Cortex of kidney (tissue), 1 donor: ENCODE measurements at places on chromosomes 5 and 9.

DNA sequence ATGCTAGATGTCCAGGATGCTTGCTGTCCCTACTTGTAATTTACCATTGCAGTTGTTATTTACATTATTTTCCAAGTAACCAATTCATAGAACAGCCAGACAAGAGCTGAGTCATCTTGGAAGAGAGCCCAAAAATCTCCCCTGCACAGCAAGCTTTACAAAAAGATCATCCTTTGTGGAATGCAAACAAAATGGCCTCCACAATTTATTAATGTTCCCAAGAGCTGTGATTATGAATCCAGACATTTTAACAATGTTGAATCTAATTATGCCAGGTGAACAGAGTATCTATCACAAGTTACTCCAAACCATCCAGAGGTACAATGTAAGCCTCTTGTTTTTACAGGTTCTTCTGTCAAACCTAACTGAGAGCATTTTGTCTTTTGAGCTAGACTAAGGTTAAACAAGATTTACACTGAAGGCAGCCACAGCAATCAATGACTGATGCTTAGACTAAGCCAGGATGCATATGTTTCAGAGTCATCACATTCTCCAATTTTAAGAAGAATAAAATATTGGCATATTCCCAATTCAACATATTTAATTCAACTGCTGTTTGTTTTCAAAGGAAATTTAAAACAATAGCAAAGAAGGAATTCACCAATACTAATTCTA lies 95.3 kb upstream of the SLC12A2 start:
- no peak for DNase-seq

DNA sequence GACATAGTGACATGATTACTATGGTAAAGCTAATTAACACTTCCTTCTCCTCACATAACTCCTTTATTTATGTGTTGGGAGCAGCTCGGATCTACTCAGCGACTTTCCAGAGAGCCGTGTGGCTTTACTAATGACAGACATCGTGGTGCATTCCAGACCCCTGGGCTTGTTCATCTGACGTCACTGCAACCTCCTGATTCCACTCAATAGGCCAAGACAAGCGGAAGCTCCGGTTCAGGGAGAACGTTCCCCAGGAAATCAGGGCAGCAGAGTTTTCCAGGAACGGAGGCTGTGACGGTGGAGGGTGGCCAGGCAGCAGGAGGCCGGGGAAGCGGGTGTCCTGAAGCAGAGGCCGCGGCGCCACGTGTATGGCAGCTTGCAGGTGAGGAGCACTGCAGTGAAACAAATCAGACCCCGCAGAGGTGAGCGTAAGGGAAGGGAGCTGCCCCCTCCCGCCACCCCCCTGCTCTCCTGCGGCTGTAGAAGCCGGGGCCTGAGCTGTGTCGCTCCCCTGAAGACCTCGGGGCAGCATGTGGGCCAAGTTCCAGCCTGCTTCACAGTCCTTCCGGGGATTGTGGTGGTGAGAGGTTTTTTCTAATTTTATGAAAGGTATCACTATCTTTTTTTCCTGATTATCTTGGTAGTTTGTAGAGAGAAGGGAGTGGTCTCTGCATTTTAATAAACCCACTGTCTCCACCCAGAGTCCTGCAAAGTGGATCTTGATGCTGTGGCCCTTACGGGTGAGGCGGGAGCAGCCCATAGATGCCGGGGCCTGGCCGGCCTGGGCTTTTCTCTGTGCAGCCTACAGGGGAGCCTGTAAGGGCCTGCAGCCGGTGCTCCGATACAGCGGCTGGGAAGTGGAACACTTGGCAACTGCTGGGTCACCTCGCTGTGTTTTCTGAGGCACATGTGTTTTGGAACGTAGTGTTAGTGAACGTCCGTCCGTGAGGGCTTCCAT lies 220.4 kb upstream of the IRX4 start:
- no peak for DNase-seq

- no peak for DNase-seq
These were observed 40.4 kb downstream of the SAR1B start for GRCh38 chr5:134592141-134592746.

GRCh38 chr5:77024490-77024889 lies 5.7 kb upstream of the AGGF1 start:
- DNase-seq: no peak

DNA sequence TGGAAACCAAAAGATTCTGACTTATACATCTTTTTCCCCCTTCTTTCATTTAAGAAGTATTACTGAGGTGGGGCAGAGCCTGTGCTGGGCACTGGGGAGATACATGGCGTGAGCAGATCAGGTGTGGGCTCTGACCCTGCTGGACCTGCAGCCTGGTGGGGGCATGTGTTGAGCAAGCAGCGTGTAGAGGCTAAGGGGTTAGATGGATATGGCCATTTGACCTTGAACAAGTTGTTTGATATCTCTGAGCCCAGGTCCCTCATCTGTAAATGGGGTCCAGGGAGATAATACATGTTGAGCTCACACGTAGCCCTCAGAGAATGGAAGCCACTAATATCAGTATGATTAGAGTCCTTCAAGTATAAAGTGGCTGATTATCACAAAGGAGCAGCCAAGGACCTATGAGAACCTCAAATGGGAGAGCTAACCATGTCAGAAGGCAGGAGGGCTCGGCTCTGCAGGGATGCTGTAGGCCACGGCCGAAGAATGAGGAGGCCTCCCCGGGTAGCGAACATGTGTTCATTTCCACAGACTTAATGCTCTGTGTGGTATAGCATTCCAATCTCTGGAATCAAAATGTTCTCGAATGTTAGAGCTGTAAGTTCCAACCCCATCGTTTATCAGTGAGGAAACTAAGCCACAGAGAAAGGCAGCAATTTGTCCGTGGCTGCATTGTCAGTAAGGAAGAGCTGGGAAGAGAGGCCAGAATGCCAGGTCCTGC lies 15.4 kb upstream of the ANGPTL2 start:
- no peak for DNase-seq

DNA sequence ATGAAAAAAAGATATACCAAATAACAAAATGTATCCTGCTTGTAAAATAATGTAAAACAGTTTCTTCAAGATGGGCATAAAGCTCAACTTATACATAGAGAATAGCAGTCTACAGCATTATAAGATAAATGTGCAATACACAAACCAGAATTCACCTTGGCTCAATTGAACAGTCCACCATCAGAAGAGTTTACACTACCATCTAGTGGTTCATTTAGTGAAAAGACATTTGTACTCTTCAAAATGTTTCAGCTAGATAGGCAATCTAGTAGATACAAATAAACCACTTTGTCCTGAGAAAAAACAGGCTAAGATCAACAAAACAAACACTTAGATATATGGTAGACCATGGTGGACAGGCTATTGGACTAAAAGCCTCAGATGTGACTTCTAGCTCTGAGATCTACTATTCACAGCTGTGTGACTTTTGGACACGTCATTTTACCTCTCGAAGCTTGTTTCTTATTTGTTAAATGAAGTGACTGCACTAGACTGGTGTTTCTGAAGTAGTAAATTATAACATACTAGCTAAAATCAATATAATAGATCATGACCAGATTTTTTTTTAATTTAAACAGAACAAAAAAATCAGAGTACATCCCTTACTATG lies 22.1 kb upstream of the TPD52L3 start:
- DNase-seq: no peak

GRCh38 chr9:105385381-105385985 lies 62.4 kb upstream of the FSD1L start:
- DNase-seq: no peak

DNA sequence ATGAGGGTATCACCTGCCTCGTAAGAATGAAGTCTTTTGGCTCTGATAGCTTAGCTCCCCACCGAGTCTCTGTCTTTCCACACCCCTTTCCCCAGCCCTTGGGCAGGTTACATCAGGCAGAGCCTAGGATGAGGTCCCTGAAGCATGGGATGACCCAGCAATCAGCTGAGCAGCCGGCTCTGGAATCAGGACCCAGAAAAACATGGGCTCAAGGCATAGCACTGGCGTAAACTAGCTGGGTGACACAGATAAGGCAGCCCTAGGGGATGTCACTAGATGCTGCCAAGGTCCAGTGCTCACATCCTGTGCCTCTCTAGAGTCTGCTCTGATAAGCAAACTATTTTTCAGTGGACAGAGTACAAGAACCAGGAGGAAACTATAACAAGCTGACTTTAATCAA lies 26.6 kb downstream of the IDNK start:
- DNase-seq: no peak

DNA sequence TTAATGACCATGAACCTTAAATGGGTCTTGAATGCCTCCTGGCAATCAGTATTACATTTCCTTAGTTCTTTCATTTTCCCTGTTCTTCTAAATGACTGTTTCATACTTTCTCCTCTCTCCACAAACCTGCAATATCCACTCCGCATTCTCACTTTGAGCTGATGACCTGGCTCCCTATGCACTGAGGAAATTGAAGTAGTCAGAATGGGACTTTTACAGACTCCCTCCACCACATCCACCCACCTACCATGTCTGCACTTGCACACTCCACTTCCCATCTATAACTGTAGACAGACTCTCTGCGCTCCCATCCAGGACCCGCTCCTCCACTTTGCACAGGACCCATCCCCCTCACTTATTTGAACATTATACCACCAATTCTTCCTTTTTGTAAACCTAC lies 36.2 kb upstream of the GZMA start:
- no peak for DNase-seq

DNA sequence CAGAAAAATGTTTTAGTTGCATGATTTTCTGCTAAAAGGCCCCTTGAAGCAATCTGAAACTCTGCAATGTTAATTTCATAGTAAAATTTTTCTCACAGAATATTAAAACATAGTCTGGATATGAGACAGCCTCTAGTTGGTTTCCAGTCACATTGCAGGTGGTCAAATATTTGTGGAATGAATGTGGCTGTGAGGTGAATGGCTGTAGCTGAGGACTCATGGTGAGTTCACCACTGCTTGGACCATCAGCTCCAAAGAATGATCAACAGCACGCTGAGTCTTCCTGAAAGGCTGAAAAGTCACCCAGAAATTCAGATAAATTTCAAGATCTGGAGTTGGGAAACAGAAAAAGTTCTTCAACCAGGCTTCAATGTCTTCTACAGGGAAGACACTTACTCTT lies 79.8 kb downstream of the MAT2B start:
- DNase-seq: no peak

- DNase-seq: no peak
These were observed 9.8 kb downstream of the NHP2 start for GRCh38 chr5:178143901-178144300.

DNA sequence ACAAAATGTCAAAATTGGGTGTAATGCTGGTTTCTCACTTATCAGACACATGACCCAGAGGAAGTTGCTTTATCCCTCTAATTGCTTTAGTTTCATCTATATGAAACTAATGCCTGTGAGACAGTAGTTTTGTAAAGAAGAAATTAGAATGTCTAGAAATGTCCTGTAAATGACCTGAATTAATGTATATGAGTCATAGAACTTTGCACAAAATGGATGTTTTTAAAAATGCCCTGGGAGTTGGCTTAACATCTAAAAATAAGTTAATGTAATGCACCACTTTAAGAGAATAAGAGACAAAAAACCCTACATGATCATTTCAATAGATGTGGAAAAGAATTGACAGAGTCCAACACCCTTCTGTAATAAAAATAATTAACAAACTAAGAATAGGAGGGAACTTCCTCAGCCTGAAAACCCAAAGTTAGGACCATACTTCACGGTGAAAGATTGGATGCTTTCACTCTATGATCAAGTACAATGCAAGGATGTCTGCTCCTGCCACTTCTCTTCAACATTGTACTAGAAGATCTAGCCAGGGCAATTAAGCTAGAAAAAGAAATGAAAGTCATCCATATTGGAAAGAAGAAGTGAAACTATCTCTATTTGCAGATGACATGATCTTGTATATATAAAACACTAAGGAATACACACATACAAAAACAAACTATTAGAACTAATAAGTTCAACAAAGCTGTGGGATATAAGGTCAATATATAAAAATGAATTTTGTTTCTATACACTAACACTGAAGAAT lies 117.9 kb downstream of the MELK start:
- DNase-seq: no peak

GRCh38 chr9:89686126-89686525 lies 81.3 kb downstream of the GADD45G start:
- DNase-seq: no peak

DNA sequence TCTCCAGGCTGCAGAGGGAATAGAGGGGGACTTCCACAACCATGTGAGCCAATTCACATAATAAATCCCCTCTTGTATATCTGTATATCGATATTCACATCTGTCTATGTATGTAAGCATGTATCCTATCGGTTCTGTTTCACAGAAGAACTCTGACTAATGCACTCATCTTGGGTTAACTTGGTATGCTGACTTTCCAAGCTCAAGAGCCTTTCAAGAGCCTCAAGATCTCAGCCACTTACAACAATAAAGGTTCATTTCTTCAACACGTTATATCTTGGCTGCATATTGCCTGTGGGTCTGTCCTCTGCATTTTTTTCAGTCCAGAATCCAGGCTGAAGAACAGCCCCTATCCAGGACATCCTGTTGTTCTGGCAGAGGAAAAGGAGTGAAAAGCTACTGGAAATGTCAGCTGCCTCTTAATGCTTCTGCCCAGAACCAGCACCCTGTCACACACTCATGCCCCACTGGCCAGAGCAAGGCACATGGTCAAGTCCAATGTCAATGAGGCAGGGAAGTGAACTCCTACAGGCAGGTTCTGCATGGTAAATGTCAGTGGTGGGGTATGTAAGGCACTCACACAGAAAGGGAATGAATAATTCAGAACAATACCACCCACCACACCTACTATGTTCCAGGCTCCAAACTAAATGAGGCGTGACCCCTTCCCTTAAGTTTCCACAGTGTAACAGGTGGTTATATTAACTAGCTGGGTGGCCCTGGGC lies 91.6 kb upstream of the ICE1 start:
- DNase-seq: no peak

- DNase-seq: no peak
These were observed 64.7 kb downstream of the POU5F2 start for GRCh38 chr5:93676704-93677103.

DNA sequence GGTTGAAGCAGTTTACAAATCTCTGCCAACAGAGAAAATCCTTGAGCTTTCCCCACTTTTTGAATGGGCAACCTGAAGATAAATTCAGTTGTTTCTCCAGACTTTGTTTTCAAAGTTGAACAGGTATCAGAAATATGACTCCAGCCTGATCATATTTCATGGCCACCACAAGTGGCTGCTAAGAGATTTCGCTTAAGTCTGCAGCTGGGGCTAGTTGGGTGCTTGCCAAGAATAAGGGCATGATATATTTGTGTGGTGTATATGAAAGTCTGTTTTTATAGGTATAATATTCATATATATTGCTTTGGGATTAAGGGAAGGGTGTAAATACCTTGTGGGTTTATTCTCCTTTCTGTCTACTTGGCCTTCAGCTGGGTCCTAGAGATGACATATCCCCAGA lies 168.4 kb upstream of the GDNF start:
- DNase-seq: no peak

- DNase-seq: no peak
These were observed 199.8 kb downstream of the ZNF608 start for GRCh38 chr5:124546643-124547042.

GRCh38 chr5:68528821-68529273 lies 313.3 kb downstream of the PIK3R1 start:
- no peak for DNase-seq

GRCh38 chr5:77155179-77155785 lies 55.2 kb upstream of the PDE8B start:
- DNase-seq: no peak

GRCh38 chr5:24643880-24644279 lies 898 bp downstream of the CDH10 start:
- DNase-seq: no peak
